Gastroesophageal sphincter (tissue), 4 donors: ENCODE measurements at places on chromosomes 1 and 21.

- ATAC-seq: no peak
These were observed 373.1 kb downstream of the TBX15 start for GRCh38 chr1:118615066-118615465.

- ATAC-seq: no peak
These were observed 21.8 kb downstream of the EXOC8 start for GRCh38 chr1:231315887-231316286.

DNA sequence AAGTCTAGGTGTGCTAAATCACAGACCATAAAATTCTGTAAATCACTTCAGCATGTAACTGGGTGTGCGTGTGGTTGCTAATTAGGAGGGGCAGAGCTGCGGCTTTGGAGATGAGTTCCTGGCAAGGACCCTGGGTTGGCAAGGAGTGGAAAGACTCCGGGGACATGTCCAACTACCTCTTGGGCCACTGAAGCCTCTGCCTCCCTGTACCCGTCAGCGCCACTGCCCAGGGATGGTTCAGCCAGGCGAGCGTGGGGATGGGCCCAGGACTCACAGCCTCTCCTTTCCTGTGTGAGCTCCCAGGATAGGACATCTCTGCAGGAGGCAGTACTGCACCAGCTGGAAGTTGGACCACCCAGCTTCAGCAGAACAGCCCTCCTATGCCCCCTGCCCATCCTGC is 386.4 kb upstream of the VAMP3 start:
- ATAC-seq: no peak

DNA sequence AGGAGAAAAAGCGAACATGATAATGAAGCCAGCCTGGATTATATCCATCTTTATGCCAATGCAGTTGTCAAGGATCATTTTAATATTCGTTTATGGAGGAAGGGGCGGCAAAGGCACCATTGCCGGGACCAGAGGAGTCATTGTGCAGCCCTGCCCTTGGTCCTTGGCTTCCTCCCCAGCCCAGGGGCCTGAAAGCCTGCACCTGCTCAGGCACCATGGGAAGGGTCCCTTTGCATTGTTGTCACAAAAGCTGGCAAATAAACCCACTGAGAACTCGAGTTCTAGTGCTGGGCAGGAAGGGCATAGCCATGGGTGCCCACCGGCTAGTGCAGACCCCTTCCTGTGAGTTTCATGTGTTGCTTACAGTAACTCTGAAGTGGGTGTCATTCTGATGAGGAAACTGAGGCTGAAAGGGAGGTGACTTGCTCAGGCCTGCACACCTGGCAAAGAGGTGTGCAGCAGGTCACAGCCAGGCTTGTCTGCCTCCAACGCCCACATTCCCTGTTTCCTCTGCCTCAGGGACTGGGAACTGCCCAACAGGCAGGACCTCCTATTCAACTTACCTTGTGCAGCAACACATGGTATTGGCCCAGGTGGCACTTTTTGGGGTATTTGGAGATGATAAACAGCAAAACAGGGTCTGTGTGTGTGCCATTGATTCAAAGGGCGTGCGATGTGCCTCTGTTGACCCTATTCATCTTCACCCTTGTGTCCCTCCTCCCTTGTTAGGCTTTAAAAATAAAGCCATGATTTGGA is 84.6 kb downstream of the MAN1C1 start:
- no peak for ATAC-seq

DNA sequence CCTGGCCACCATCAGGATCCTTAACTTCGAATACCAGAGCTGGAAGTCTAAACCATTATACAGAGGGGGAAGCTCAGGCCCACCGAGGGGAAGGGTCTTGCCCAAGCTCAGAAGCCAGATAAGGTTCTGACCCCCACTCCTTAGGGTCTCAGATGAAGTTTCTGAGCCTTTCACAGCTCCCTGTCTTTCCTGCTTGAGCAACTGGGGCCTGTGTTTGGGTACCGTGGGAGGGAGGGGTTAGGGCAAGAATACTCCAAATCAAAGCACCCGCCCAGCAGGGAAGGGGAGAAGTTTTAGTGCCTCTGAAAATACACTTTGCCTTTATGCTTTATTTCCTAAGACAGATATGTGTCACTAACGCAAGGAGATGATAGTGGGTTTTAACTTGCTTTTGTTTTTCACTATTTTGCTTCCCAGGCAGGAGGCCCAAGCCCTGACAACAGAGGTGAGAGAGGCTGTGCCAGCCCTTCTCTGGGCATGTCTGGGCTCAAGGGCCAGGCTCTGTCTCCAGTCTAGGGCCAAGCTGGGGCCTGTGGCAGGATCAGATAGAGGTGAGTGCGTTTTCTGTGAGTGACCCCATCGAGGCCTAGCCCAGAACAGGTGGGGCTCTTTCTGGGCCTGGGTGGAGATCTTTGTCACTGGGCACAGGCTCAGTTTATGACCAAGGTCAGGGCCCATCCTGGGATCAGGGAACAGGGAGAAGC is 20.5 kb upstream of the TENT5B start:
- no peak for ATAC-seq

- ATAC-seq: peak; percentile 23
These were observed at the start of gene HMGCS2 for GRCh38 chr1:119768778-119769177. HMGCS2 (minus strand) TSS chr1:119768905; CDS start chr1:119768844, 61 bp downstream.

- ATAC-seq: no peak
These were observed 36.0 kb downstream of the ALG6 start for GRCh38 chr1:63403386-63403785.

DNA sequence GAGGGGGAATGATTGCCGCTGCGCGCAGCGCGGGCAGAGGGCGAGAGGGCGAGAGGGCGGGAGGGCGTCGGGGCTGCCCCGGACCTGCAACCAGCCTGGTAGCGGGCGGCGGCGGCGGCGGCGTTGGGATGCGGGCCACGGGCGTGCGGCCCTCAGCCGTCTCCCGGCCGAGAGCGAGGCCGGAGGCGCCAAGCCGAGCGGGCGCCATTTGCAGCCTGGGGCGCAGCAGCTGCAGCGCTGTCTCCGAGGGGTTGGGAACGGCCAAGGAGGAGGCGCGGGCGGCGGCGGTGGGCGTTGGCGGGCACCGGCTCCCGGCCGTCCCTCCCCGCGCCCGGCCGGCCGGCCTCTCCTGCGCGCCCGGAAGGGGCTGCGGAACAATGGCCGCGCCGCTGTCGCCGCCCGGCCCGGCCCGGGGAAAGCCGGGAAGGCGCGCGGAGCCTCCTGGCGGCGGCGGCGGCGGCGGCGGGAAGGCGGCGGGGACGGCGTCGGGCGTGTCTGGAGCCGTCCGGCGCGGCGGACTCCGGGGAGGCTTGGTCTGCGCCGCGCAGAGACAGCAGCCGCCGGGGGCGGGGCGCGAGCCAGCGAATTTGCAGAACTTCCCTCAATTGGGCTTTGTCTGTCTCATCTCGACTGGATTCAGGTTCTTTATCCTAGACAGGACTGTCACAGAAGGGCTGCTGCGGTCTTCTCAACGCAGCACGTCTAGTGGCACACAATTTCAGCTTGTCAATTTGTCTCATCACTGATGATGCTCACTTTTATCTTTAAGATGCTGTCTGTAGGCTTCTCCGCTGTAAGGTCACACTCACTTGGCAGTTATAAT is 35.7 kb downstream of the ZBTB8B start:
- peak; percentile 89 for ATAC-seq

GRCh38 chr21:25577424-25578055 is 29.7 kb downstream of the MRPL39 start:
- no peak for ATAC-seq

DNA sequence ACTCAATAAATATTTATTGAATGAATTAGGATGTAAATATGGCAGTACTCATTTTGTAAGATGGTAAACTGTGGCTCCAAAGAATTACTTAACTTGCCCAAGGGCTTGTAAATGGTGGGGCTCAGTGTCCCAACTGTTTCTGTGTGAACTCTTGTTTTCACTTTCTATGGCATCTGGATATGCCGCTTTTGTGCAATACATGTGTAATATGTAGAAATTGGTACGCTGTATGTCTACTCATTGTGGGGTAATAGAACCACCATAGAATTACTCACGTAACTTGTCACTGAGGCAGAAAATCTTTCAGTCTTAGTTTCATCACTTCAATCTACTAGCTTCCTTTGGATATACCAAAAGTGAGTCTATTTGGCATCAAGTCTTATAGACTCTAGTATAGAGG is 977 bp downstream of the PRPF3 start:
- ATAC-seq: no peak

DNA sequence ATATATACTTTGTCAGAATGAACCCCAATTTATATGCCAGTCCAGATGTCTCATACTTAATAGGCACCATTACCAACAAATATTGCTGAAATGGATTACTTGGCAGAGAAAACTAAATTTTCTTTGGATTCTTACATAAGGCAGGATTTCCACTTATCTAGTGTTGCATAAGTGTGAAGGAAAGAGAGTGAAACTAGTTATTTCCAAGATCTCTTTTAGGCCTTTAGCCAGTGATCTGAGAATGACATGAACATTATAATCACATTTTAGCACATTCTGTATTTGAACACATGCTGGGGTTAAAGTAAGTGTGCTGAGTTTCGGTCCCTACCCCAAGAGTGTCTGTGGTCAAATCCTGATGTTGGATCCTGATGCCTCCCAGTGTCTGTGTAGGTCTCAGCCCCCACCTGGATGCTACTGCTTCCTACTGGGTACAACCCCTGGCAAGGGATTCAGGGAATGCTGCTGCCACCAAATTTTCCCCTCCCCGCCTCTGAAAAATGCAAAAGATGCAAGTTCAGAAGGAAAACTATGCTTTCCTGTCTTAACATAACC is 11.2 kb downstream of the DDAH1 start:
- peak; percentile 24 for ATAC-seq

DNA sequence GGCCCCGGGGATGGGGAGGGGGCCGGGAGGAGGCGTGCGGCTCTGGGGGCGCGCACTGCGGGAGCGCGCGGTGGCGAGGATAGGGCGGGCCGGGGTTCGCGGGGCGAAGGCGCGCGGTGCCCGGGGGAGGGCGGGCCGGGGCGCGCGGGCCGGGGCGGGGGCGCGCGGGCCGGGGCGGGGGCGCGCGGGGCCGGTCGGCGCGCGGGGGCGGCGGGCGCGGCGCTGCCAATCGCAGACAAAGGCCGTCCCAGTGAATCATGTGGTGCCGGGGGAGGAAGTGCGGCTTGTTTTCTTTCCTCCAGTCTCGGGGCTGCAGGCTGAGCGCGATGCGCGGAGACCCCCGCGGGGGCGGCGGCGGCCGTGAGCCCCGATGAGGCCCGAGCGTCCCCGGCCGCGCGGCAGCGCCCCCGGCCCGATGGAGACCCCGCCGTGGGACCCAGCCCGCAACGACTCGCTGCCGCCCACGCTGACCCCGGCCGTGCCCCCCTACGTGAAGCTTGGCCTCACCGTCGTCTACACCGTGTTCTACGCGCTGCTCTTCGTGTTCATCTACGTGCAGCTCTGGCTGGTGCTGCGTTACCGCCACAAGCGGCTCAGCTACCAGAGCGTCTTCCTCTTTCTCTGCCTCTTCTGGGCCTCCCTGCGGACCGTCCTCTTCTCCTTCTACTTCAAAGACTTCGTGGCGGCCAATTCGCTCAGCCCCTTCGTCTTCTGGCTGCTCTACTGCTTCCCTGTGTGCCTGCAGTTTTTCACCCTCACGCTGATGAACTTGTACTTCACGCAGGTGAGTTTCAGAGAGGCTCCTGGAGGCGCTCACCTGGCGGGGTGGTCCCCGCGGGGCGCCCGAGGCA is at the start of gene GPR137B:
Gene GPR137B, plus strand, starts transcription at position 287 of the 851 bp plus-strand sequence. Its CDS starts 84 bp downstream, at position 371.
- peak; percentile 60 for ATAC-seq

- no peak for ATAC-seq
These were observed 20.7 kb downstream of the SLC66A1 start for GRCh38 chr1:19332832-19333231.

GRCh38 chr1:66633159-66633558 is 99.2 kb downstream of the SGIP1 start:
- ATAC-seq: no peak

DNA sequence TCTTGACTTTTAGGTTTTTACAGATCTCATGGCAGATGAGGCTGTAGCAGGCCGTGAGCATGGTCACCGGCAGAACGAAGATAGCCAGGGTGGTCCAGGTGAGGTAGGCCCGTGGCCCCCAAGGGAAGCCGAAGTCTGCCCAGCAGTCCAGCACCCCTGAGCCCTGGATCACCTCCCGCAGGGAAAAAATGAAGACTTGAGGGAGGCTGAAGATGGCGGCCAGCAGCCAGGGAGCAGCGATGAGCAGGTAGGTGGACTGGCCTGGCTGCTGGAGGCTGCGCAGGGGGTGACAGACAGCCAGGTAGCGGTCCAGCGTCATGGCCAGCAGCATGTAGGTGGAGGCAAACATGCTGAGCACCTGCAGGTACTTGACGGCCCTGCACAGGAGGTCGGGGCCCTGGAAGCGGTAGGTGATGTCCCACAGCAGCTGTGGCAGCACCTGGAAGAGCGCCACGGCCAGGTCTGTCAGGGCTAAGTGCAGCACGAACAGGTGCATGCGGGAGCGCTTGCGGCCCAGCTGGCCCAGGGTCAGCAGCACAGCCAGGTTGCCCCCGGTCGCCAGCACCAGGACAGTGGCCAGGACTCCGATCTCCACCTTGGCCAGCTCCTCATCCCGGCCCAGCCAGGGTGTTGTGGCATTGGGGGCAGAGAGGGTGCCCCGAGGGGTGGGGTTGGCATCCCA is 856 bp downstream of the AVPR1B start:
- no peak for ATAC-seq

- no peak for ATAC-seq
These were observed 53.8 kb upstream of the HPDL start for GRCh38 chr1:45272913-45273371.

DNA sequence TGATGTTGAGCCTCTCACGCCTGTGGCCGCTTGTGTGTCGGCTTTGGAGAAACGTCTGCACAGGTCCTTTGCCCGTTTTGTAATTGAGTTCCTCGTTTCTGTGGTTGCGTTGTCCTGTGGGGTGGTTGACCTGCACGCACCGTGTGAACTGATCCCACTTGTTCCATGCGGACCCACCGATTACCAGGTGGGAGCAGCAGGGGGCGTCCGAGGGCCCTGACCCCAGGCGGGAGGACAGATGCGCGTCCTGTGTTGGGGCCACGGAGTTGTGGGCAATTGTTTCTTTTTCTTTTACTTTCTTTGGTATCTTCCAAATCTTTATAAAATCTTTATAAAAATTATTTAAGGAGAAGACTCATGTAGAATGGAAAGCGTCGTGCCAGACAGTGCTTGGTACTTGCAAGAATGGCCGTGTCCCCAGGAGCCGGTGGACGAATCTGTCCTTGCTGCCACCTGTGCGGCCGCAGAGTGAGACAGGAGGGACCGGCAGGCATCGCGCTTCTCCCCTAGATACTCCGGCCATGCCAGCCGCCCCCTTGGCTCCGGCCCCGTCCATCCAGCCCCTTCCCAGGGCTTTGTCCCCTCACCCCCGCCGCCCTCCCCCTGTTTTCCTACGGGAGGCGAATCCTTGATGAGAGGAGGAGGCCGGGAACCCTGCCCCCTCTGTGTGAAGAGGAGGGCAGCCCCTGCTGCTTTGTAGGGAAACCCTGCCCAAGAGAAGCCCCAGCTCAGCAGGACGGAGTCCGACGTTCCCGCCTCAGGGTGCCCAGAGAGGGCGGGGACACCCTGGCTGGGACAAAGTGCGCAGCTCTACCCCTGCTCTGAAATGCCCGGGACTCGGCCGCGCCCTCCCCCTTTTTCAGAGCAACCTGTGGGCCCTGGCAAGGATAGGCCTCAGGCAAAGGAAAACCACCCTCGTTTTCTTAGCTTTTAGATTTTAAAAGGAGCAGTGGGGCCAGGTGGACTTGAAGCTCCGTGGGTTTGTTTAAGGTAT is 41.7 kb downstream of the PRKCZ start:
- no peak for ATAC-seq
